Activated gamma-delta T cell treated with anti-CD3 and anti-CD28 coated beads, Interleukin-2, amount 50 U/mL, for 16 hours (primary cell): ENCODE measurements at places on chromosomes 3 and 15.

DNA sequence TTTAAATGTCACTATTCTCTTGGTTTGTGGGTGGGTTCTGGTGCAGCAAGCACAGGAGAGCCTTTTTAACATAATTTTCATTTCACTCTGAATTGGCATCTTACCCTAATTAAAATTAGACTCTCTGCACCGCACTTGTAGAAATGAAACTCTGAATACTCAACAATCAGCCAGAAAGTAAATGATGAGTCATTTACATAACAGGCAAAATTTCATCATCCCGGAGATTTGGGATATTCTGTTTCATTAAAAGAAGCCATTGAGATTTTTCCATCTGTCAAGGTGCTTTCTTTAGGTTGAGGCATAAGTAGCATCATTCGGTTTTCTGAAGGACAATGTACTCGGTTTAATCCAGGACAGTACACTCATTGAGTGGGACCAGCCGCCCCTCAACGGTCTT lies 111.0 kb downstream of the RFTN1 start:
- DNase-seq = no peak

DNA sequence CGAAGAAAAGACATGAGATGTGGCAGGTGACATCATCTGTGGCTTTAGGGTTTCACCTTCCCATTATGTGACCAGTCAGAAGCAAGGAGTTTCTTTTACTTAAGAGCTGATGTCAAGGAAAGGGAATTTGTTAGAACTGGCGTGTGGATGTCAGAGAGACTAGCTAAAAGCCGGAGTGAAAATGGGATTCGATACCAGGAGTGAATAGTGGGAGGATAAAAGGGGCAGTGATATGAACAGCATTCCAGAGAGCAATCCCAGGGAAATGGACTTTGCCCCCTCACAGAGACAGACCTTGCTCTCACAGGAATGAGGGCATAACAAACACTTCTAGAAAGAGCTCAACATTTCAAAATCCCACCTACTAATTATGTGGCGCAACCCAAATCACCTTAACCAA lies 5.9 kb upstream of the FMN1 start:
- no peak for DNase-seq

GRCh38 chr15:85172846-85173490 lies 191.3 kb downstream of the PDE8A start:
- DNase-seq = no peak

- DNase-seq = no peak
These were observed 34.7 kb upstream of the AGBL1 start for GRCh38 chr15:86044981-86045380.

DNA sequence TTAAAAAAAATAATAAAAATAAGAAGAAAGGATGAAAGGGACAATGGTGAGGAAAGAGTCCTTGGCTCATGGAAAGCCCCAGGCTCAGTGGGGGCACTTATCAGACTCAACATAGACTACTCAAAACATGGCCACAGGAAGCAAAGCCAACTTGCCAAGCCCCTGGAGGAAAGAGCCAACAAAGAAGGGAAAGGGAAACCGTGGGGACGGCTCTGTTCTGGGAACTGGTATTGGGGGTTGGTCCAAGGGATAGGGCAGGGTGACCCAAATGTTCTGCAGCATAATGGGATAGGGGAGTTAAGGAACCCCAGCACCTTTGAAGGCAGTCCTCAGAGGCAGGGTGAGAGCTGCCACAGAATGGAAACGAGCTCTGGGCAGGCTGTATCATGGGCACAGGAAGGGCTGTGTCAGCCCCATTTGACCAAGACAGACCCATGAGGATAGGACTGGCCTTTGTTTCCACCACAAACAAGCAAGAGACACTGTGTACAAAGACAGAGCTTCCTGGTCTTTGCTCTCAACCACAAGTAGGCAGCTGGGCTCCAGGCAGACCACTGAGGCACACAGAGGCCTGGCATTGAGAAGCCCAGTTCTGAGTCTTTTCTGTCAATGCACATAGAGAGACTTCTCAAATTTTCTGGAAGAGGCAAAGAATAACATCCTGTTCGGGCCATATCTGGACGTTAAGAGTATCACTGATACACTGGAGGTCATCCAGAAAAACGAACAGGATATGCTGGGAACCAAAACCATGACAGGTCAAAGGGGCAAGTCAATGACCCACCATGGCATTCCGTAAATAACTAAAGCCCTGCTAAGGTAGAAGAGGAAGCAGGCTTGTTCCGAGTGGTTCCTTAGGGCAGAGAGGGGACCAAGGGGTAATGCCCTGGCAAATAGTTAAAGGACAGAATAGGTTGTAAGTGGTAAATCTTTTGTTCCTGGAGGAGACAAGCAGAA lies 10.6 kb upstream of the SEMA7A start:
- DNase-seq = no peak
